ENCODE measurements at places on chromosomes 6 and 20.

DNA sequence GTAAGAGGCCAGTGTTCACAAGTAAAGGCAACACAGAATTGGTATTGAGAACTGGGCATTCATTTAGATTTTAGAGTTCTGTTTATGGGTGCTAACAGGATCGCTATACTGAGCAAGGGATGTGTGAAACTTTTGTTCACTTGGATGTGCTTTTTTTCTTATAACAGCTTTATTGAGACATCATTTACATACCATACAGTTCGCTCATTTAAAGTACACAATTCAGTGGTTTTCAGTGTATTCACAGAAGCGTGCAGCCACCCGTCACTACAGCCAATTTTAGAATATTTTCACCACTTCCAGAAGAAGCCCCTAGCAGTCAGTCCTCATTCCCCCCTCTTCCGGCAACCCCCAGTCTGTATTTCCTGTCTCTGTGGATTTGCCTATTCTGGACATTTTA, 48.7 kb downstream of the GFRA4 start:
- DNase-seq, result no peak

GRCh38 chr6:121826156-121826810, 390.8 kb downstream of the GJA1 start:
- peak; percentile 71 for DNase-seq

DNA sequence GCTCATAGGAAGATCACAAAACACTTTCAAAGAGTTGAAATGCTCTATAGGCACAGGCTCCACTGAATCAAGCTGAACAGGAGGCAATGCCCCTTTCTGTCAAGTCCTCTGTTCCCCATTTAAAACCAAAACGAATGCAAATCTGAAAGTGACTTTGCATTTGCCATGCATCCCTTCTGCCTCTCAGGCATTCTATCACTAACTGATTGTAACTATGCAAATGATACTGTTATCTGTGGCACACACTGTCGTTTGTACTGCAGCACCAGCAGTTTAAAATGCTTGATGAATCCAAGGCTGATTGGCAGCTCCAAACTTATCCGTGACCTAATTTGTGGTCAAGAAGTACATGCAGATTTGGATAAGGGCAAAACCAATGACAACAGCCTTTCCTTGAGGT, 1067.5 kb upstream of the MAP3K7 start:
- DNase-seq, result no peak

- DNase-seq, result no peak
Measured at GRCh38 chr6:12654514-12654913, 62.1 kb upstream of the PHACTR1 start.

- no peak for DNase-seq
Measured at GRCh38 chr6:138406443-138406842, 2.4 kb downstream of the HEBP2 start.

All from Panc1 (cell line).